ENCODE measurements at places on chromosomes 1 and 21.

DNA sequence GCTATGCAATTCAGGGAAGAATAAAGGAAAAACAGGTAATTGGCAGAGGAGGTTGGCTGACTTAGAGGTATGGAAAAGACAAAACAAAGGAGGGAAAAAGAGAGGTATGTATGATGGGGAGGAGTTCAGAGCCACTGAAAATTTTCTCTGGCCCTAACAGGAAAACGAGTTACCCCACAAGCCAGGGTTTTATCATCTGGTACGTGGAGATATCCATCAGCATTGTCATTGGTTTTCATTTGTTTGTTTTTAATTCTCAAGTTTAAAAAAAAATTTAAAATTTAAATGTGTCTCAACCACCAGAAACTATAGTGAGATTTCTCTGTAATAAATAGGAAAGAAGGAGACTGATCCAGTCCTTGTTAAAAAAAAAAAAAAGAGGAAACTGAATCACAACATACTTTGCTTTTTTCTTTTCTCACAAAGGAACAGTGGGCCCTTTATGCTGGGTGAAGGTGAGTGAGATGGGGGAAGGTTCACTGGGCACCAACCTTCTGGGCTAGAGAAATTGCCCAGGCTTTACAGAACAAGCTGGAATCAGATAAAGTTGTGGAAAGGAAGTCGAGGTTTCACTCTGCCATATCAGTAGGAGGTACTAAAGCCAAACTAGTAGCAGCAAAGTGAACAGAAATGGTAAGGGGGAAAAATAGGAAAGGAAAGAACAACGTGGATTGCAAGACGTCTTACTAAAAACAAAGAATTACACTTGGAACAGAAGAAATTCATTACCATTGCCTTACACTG lies 2.7 kb downstream of the IFNAR2 start:
- peak; percentile 53 for DNase-seq

DNA sequence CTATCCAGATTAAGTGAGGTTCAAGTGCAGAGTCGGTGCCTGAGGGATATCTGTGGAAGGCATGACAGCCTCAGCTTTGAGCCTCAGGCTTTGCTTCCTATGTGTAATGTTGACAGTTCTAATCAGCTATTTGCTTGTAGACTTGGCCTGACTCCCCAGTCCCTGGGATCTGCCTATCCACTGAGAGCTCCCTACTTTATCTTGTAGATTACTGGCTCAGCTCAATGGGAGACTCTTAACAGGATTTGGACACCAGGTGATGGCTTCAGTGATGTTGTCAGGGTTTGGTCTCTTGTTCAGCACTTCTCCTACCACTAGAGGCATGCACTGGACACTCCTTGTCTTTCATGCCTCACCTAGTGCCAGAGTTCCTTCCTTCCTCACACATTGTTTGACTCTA lies 126.6 kb upstream of the BEND5 start:
- no peak for DNase-seq

- no peak for DNase-seq
These were observed 16.8 kb downstream of the TAF13 start for GRCh38 chr1:109059026-109059425.

DNA sequence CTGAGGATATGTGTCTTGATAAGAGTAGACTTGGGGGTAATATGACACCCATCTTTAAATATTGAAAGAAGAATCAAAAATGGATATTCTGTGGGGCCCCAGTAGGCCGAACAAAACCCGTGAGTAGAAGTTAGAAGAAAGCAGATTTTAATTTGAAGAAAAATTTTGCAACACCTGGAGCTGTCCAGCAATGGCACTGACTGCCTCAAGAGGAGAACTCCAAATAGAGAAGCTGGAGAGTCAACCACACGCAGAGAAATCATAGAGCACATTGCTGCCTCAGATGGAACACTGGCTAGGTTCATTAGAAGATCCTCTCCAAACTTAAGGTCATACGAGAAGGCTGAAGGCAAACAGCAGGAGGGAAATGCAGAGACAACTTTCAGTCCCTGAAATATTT lies 6.8 kb downstream of the NHLH1 start:
- no peak for DNase-seq

DNA sequence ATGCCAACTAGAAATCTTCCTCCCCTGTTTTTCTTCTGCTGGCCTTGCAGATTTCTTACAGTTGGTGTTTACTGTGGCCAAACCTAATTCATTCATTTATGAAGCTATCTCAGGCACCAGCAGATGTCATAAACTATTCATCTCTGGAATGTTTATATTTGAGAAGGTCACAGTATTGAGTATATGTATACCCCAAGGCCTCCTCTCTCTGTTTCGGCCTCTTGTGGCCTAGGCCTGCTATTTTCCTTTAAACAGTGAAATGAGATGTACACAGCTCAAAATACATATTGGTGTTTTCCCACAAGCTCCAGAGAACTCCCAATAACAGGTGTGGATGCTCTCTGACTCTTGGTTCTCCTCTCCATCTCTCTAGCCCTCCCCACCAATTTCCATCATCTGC lies 520.7 kb upstream of the CAMK1G start:
- DNase-seq, result no peak

- no peak for DNase-seq
These were observed 2.3 kb downstream of the ACTL8 start for GRCh38 chr1:17757426-17757825.

- no peak for DNase-seq
These were observed 77.1 kb downstream of the TOMM20 start for GRCh38 chr1:235051521-235051920.

DNA sequence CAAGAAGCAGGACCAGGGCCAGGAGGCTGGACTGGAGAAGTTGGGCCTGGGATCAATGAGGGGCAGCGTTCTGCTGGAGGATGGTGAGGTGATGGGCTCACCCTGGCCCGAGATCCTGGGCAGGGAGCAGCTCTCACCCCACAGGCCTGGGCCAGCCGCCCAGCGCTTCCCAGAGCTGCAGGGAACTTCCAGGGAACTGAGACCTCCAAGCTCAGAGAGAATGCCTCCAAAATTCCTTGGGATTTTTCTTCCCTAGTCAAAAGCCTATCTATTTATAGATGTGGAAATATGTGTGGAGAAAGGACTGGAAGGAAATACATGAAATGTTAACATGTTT lies 121.2 kb downstream of the SPSB1 start:
- no peak for DNase-seq

DNA sequence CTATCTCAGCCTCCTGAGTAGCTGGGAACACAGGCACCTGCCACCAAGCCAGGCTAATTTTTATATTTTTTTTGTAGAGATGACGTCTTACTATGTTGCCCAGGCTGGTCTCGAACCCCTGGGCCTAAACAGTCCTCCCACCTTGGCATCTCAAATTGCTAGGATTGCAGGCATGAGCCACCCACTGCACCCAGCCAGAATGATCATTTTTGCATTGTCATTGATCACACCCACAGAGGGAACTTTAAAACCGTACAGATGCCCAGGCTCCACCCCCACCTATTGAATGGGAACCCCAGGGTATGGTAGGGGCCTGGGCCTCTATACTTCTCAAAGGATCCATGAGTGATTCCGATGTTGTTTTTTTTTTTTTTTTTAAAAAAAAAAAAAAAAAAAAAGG lies 36.7 kb downstream of the ETNK2 start:
- DNase-seq, result no peak

DNA sequence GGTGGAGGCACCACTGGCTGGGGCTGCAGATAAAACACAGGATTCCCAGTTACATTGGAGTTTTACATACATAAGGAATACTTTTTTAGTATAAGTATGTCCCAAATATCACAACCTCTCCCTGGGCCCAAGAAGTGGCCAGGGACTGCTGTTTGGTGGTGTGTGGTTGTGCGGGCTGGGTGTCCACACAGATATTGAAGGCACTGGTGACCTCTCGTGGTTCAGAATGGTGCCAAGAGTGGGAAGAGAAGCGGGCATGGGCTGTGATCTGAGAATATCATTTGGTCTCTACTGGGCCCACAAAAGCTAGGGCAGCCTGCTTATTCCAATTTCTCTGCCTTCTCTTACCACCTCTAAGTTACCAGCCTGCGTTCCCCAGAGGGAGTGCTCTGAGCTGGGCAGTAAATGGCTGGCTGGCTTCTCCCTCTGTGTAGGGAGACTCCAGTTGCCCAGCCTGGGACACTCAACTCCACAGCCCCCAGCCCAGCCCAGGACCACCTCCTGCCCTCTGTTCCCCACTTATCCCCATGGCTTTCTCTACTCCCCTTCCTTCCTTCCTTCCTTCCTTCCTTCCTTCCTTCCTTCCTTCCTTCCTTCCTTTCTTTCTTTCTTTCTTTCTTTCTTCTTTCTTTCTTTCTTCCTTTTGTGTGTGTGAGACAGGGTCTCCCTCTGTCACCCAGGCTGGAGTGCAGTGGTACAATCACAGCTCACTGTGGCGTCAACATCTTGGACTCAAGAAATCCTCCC lies 42.8 kb upstream of the RD3 start:
- DNase-seq, result no peak

DNA sequence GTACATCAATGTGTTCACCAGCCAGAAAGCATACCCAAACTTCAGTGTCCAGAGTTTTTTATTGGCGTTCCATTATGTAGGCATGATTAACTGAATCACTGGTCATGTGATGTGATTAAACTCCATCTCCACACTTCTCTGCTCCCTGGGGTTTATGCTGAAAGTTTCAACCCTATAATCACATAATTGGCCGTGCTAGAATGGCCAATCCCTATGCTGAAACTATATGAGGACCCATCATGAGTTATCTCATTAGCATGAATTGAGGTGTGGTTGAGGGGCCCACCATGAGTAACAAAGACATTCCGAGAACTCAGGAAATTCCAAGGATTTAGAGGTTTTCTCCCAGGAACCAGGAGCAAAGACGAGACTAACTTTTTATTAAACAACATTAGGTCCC lies 31.8 kb upstream of the FBXO28 start:
- DNase-seq, result no peak

DNA sequence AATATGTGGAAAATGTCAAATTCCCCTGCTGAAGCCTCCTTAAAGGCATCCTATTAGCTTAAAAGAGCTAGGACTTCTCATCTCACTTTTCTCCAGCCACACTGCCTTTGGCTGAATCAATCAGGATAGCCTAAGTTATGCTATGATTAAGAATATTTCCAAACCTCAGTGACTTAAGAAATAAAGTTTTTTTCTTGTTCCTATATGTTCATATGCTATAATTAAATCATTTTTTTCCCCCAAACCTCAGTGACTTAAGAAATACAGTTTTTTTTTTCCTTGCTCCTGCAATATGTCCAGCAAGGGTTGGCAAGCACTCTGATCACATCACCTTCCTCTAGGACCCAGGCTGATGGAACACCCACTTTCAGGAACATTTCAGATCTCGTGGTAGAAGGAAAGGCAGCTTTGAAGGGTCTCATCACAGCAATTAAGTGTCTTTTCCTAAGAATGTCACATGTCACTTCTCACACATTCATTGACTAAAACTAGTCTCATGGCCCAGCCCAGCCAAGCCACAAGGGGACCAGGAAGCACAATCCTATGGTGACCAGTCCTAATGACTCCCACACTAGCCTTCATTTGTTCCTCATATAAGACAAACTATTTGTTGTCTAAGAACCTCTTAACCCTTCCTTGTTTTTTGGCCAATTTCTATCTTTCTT lies 6.3 kb upstream of the JUN start:
- DNase-seq, result no peak

DNA sequence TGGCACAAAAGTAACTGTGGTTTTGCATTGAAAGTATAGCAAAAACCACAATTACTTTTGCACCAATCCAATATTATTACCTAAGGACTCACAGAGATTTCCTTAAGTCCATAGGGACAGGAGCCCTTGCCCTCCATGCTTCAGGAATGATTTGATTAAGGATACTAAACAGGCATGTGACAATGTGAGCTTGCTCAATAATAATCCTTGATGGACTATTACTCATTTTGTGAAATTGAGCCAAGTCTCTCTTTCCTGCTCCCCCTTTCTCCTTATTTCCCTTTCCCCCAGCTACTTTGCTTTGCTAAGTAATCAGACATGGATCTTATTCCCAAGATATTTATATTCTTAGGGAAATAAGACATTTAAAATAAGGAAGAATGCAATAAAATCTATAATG lies 21.6 kb upstream of the RGL1 start:
- DNase-seq, result no peak

- DNase-seq, result no peak
These were observed 6.6 kb downstream of the LDLRAD2 start for GRCh38 chr1:21818656-21819055.

Measured in pons (tissue), 1 donor.